ENCODE measurements at places on chromosomes 7 and 10.

- no peak for DNase-seq
Observed at GRCh38 chr7:84624527-84624926, 429.9 kb upstream of the SEMA3A start.

GRCh38 chr10:133590970-133591359 lies 25.6 kb upstream of the SYCE1 start:
- DNase-seq, result no peak

- no peak for DNase-seq
Observed at GRCh38 chr10:34195364-34196057, 619.6 kb downstream of the PARD3 start.

DNA sequence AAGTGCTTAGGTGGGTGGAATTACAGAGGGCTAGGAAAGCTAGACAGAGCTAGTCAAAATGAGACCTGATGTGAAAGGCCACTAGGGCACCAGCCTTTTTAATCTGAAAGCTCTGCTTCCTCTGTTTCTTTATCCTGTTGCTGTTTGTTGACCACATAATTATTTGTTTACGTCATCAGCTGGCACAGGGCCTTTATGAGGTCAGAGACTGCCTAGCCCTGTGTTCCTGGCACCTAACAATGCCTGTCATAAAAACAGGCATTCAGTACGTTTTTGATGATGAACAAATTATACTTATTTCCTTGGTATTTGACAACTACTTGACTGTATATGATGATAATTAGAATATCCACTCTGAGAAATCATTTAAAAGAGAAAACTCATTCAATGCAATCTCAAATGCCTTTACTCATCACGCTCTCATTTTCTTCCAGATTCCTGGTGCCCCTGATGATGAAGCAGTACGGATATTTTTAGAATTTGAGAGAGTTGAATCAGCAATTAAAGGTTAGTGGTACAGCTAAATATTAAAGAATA lies 26.0 kb downstream of the RBM17 start:
- no peak for DNase-seq

DNA sequence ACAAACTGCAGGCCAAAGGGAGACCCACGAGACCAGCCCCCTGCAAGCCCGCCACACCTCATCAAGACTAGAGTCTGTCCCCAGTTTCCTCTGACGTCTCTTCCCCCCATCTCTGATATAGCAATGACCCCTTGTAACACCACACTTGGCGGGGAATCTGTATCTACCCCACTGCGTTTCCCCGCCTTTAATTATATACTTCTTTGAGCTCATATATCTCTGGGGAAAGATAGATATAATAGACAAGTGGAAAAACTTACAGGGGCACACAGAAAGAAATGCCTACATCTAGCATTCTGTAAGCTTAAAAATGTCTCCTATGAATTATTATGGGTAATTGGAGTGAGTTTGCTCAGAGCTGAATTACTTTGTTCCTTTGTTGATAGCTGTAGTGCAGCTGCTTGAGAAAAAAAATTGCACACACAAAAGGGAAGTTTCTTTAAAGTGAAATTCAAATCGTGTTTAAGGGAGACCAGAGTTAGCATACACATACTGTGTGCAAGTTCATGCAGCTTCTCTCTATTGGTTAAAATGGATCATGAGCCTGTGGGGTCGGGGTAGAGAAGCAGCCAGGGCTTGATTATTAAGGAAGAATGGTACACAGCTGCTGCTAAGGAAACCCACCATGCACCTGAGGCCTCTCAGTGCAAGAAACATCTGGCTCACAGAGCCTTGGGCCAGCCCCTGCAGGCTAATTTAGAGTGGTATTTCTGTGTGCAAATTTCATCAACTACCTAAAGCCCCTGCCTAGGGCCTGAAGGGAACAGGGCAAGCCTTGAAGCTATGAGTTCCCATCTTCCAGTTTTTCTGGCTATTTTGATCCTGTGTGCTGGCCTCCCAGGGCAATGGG lies 32.5 kb downstream of the CDCA7L start:
- DNase-seq, result peak; percentile 31

DNA sequence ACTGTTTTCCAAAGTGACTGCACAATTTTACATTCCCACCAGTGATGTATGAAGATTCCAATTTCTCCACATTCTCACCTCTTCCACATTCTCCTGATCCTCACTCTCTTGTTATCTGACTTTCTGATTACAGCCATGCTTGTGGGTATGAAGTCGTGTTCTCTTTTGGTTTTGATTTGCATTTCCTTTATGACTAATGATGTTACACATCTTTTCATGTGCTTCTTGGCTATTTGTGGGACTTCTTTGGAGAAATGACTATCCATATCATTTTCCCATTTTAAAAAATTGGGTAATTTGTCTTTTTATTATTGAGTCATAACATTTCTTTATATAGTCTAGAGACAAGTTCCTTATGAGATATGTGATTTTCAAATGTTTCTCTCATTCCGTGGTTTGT lies 10.5 kb upstream of the GIMAP8 start:
- no peak for DNase-seq

GRCh38 chr7:135281363-135281949 lies 47.8 kb downstream of the STRA8 start:
- peak; percentile 74 for DNase-seq

GRCh38 chr7:68148440-68148839 lies 1151.8 kb downstream of the TYW1 start:
- no peak for DNase-seq

DNA sequence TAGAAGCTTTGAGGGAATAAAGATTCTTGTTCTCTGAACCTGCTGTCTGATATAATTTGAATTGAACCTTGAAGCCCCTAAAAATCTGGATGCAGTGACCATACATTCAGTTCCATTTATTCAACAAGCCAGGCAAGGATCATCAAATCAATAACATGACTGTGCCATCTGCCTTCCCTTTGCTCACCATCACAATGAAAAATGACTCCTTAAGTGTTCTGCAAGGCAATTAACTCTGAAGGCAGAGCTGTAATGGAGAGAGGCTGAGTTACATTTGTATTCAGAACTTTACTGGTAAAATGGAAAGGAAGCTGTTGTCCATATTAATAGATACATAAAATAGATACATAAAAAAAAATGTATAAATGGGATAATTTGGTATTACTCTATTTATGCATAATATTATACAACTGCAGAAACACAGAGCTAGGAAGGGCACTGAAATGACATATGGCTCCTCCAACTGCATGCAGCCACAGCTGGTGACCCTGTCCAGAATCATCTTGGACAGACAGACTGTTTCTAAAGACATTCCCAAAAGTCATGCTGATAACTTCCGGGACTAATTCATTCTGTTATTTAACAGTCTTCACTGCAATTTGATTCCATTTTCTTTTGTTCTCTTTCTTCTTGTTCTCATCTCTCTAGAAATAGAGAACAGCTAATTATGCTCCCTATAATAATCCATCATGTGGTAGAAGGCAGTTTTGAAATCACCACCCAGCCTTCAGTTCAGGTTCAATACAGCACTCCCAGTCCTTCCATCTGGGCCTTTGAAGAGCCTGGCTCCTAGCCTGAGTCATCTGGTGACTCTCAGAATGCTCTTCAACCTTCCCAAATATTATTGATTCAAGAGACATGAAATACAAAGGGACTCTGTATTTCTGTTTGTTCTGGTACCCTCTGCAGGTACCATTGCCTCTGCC lies 412.6 kb downstream of the GFRA1 start:
- DNase-seq, result no peak

DNA sequence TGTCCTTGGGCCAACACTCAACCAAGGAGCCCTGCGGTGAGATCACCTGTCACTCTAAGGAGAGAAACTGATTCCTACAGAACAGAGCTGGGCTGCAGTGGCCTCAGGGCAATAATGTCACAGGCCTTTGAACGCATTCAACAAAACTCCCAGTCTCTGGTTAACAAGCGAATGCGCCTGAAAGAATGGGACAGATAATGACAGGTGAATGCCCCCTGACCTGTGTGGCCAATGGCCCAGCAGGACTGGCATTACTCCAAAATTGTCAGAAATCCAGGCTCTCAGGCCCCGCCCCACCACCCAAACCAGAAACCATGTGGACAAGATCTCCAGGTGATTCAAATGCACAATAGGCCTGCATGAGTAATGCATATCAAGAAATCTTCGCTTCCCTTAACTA lies 277.7 kb upstream of the KLF6 start:
- peak; percentile 87 for DNase-seq

DNA sequence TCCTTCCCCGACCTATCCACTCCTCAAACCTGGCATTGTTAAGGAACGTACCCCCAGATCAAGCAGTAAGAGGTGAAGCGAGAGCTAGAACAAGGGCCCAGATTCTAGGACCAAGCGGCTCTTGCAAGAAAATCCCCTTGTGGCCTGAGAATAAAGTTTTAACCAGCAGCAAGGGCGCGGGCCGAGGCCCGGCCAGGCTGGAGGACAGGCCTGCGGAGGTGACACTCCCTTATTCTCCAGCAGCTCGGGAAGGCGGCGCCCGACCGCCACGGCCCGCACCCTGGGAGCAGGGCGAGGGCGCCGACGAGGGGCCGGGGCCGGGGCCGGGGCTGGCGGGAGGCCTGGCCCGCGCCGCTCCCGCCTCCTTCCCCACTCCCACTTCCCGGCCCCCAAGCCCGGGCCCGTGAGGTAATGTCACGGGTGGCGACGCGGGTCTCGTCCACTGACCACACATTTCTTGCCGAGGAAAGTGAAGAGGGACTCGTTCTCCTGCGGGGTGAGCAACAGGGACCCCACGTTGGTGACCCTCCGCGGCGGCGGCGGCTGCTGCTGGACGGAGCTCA lies 551 bp downstream of the WASL start:
- peak; percentile 55 for DNase-seq

DNA sequence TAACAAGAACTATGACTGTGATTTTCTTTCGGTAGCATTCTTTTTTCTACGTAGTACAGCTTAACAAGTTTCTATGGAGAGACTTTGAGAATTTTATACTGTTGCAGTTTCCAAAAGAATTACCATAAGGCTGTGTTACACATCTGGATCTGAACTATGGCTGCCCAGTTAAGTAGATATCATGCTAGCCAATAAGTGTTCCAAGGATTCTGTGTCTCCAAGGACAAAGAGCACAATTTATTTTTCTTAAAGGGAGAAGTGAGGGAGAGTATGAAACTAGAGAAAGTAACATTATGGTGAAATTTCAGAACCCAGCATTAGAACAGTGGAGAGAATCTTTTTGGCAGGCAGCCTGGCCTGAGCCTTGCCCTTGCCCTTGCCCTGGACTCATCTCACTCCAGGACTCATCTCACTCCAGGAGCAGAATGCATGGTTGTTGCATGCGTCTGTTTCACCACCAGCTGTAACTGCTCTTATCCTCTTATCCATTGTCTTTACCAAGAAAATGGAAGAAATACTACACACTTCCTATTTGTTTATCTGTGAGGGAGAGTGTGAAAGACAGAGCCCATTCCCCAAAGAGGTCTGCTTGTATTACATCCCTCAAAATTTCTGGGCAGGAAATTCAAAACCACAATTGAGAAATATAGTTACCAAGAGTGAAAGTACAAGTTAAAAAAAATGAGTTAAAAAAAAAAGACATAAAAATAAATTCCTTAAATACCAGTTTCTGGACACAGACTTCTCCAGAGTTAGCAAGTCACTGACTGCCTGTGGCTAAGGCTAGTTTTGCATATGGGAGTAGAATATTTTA lies 1067.5 kb downstream of the NRG3 start:
- DNase-seq, result no peak

DNA sequence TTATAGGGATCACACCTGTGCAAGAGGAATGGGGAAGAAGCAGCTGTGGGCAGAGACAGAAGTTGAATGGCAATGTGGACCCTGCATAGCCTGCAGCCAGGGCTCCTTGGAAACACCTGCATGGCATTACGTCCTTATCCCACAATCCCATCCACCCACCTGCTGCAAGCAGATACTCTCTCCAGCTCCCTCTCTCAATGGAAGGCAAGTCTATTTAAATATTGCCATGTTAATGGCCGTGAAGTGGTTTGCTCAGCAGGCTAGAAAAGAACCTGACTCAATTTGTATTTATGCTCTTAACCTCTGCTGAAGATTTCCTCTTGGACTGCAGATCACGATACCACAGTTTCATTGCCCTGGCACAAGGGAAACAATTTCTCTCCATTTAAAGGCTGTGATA lies 417.0 kb downstream of the TYW1 start:
- no peak for DNase-seq

DNA sequence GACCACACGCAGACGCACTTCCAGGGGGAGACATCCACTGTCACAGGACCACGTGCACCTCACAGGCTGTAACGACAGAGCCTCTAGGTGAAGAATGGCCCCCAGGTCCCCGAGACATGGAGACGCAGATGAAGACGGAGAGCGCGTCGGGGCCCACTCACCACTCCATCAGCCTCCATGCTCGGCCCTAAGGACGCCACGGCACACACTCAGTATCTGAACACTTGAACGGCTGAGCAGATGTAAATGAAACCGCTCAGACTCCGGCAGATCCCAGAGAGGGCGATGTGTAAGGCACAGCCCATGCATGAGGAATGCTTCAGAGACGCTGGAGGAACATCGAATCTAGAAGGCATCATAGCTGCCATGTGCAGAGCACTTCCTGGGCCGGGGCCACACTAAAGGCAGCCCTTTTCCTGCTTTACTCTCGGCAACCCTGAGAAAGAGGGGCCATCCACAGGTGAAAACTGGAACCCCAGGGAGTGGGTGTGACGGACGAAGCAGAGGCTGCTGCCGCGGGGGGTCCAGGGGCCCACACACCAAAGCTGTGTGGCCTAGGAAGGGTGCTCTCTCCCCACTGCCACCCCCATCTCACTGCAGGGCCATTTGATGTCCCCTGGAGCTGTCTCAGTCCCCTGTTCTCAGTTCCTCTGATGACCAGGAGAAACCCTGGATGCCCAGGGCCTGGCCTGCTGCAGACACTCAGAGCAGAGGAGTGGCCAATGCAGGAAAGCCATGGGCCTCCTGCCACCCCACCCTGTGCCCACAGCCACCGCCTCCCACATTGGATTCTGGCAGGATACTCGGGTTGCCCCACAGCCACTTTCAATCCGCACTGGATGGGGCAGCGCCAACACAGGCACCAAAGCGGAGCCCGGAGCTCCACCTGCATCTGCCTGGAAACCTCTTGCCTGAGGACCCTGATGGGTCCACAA lies 253.8 kb downstream of the MAD1L1 start:
- no peak for DNase-seq

DNA sequence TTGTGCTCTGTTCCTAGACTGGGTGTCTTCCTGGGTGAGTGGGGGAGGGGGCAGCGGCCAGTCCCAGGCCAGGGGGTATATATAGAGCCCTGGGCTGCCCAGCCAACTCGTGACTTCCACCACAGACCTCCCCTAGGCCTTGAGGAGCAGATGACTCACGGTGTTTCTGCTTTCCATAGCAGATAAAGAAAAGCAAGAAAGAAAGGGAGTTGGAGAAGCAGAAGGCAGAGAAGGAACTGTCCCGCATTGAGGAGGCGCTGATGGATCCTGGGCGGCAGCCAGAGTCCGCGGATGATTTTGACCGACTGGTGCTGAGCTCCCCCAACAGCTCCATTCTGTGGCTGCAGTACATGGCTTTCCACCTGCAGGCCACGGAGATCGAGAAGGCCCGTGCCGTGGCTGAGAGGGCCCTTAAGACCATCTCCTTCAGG lies 10.1 kb downstream of the CALHM2 start:
- DNase-seq, result peak; percentile 18

DNA sequence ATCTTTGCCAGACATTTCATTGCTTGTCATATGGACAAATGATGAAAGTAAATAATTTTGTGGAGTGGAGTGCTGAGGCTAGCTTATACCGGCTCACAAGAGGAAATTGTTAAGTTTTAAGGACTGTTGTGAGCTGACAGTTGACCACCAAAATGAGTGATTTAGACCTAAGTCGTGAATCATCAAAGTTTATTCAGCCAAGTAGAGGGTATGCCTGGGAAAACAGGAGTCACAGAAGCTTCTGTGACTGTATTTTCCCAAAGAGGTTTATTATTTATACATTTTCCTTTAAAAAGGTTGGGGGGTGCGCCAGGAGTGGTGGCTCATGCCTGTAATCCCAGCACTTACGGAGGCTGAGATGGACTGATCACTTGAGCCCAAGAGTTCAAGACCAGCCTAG lies 21.8 kb downstream of the MRPS24 start:
- DNase-seq, result no peak

- DNase-seq, result peak; percentile 94
Observed at GRCh38 chr10:86376852-86377796, 10.5 kb upstream of the GRID1 start.

Data from ELF-1 (cell line).